Inflammatory macrophage treated with lipopolysaccharide for 1 hour (primary cell): ENCODE measurements at places on chromosomes 2 and 18.

- no peak for DNase-seq
Observed at GRCh38 chr2:794554-795241, 117.5 kb upstream of the TMEM18 start.

DNA sequence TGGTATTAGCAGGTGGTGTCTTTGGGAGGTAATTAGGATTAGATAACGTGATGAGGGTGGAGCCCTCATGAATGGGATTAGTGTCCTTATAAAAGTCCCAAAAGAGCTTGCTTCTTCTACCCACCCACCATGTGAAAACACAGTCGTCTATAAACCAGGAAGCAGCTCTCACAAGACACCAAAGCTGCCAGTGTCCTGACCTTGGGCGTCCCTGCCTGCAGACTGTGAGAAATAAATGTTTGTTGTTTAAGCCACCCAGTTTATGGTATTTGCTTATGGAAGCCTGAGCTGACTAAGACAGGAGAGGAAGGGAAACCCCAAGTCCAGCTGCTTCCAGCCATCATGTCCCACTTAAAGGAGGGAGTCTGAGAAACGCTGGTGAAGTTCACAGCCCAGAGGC, 13.6 kb downstream of the ADI1 start:
- no peak for DNase-seq

- DNase-seq = no peak
Observed at GRCh38 chr18:44637210-44638033, 43.3 kb upstream of the SETBP1 start.

DNA sequence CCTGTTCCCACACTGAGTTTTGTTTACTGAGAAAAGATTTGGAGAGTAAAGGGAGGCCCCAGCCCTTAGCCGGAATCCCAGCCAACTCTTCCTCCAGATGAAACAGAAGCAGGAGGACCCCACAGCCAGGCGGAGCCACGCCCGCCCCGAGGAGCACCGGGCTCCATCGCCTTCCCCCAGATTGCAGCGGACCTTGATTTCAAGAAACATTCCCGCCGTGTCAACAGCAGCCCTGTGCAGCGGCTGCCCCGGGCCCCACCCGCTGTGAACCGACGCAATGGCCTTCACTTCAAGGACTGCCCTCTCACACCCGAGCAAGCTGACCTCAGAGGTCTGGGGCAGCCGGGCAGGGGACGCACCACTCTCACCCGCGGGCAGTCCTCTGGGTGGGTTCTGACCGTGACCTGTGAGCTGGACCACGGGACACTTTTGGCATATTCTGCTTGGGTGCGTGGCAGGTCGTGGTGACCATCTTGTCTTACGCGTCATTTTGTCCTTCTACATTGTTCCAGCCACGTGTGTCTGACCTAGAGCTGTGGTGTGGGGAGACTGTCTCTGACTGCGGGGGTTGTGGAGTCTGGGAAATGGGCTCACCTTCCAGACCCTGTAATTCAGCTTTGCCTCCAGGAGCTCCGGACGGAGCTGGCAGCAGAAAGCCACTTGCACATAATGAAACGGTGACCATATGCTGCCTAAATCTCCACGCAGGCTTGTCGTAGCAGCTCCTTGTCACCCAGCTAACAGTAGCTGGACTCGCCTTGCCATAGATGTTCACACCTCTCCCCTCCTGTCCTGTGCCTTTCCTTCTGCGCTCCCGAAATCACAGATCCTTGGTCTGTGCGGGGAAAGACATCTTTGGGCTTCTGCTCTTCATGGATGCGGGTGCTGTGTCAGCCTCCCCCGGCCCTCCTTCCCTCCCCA, 32.0 kb upstream of the INHBB start:
- DNase-seq = no peak

- DNase-seq = no peak
Observed at GRCh38 chr2:30686000-30686399, 121.2 kb downstream of the CAPN13 start.

DNA sequence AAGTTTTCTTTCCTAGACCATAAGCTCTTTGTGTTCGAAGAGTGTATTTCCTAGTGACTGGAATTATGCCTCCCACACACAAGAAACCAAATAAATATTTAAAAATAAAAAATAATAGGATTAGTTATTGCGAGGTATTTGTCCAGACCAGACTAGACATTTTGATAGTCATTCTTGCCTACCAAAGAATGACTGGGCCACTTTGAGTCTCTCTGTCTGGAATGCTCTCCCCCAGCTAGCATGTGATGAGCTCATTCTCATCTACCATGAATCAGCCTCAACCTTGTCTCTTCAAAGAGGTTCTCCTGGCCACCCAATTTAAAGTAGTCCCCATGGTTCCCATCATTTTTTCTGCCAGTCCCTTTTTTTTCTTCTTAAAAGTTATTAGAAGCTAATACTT, 13.9 kb upstream of the DSC1 start:
- no peak for DNase-seq

GRCh38 chr2:227701556-227701955, 16.3 kb downstream of the SLC19A3 start:
- DNase-seq = no peak

- no peak for DNase-seq
Observed at GRCh38 chr2:168736649-168737445, 65.6 kb upstream of the NOSTRIN start.

DNA sequence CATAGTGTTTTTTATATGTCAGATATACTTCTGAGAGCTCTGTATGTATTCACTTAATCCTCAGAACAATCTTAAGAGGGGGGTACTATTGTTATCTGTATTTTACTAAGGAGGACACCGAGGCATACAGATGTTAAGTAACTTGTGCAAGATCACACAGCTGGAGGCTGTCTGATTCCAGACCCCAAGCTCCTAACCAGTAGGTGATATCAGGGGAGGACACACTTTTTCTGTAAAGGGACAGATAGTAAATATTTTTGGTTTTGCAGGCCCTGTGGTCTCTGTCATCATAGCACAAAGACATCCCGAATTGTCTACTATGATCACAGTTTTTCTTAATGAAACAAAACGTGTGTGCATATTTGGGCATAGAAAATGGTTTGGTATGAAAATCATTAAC, 143.7 kb downstream of the LAMA3 start:
- no peak for DNase-seq

GRCh38 chr18:30748541-30748940, 294.0 kb downstream of the DSC3 start:
- peak; percentile 0 for DNase-seq

GRCh38 chr2:64919261-64919660, 69.9 kb upstream of the SLC1A4 start:
- DNase-seq = no peak

DNA sequence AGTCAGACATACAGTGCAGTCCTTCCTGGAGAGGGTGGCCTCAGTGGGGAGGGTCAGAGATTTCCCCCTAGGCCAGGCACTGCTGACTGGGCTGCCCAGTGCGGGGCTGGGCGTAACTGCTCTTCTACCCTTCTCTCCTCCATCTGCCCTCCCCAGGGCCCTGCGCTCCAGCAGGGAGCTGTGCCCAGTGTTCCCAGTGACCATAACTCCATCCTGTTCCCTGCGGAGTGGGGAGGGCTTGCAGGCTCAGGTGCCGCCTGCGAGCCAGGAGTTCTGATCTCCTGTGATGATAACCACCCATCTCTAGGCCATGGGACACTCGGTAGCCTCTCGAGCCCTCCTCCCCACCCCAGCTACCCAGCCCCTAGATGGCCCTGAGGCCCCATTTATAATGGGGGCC, 107.6 kb downstream of the SMAD7 start:
- DNase-seq = no peak

DNA sequence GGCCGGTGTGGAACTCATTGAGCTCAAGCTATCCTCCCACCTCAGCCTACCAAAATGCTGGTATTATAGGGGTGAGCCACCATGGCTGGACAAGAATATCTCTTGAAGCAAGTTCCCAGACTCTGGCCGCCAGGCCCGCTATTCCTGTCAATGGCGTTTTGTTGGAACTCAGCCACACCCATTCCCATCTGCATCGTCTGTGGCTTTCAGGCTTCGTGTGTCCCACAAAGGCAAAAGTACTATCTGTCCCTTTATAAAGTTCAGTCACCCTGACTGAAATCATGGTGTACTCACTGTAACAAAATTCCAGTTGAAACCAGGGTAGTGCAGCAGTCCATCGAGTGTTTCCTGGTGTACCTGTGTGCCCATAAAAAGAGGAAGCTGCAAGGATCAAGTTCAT, 96.7 kb downstream of the SH3BP4 start:
- DNase-seq = no peak
